ENCODE measurements at places on chromosomes 3 and 15.

DNA sequence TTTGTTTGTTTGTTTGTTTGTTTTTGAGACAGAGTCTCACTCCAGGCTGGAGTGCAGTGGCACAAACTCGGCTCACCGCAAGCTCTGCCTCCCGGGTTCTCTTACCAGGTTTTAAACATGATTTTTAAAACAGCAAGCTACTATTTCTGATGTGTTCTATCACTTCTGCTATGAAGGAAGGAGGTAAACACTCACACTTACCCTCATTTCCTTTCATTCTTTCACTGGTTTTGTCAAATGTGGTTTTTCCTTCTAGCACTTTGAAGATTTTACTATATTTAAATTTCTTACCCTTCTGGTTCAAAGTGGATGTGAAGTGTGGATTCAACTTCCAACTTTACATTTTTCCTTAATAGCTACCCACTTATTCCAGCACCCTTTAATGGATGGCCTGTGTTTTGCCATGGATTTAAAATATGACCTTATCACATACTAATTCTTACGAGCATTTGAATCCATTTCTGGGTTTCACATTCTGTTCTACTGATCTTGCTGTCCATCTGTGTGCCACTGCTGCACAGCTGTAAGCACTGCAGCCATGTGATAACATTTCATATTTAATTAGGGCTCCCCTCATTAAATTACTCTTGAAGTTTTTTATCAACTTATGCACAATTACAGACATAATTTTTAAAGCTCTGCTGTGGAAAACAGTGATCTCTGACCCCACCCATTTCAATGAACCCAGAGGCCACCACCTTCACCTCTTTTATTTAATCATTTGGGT, 42.3 kb downstream of the TXNRD3 start:
- no peaks in the 10 kb centered on the region for H3K27me3 ChIP-seq
- no peak overlapping the region for H3K27ac ChIP-seq
- H3K36me3 ChIP-seq, result no peaks in the 10 kb centered on the region
- no peak overlapping the region for H3K4me3 ChIP-seq
- DNase-seq, result no peak

- no peaks in the 10 kb centered on the region for H3K36me3 ChIP-seq
- no peak overlapping the region for H3K4me3 ChIP-seq
- no peaks in the 10 kb centered on the region for H3K27me3 ChIP-seq
- DNase-seq, result no peak
Measured at GRCh38 chr3:184157206-184157605, 2.0 kb downstream of the DVL3 start.

- H3K4me3 ChIP-seq, result no peak overlapping the region
- no peaks in the 10 kb centered on the region for H3K27me3 ChIP-seq
- no peak overlapping the region for H3K27ac ChIP-seq
- no peak for DNase-seq
- H3K36me3 ChIP-seq, result no peaks in the 10 kb centered on the region
- H3K4me1 ChIP-seq, result no peaks in the 10 kb centered on the region
Measured at GRCh38 chr15:47872869-47873432, 155.6 kb downstream of the SEMA6D start.

GRCh38 chr3:28746990-28747389, 398.4 kb upstream of the AZI2 start:
- H3K4me3 ChIP-seq, result no peak overlapping the region
- DNase-seq, result no peak
- no peaks in the 10 kb centered on the region for H3K27me3 ChIP-seq

DNA sequence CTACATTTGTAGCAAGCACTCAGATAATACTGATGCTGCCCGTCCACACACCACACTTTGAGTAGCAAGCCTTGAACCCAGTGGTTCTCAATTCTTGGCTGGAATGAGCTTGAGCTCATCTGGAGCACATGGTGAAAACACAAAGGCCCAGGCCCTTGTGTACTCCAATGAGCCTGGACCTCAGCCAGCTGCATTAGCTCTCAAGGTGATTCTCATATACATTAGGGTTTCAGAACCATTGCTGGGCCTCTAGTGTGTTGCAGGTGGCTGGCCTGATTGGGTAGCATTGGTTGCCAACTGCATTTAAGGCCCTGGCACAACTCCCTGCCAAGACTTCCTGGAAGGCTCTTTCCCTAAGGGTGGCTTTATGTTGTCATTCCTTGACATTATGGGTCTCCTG, 23.4 kb upstream of the ZFAND6 start:
- H3K27ac ChIP-seq, result no peak overlapping the region
- no peaks in the 10 kb centered on the region for H3K27me3 ChIP-seq
- no peak overlapping the region for H3K4me3 ChIP-seq
- H3K4me1 ChIP-seq, result peaks cover 10% of the 10 kb centered on the region
- H3K36me3 ChIP-seq, result no peaks in the 10 kb centered on the region

- peak overlapping the region; percentile 80 for H3K4me3 ChIP-seq
- peaks cover 22% of the 10 kb centered on the region for H3K4me1 ChIP-seq
- peaks cover 8% of the 10 kb centered on the region for H3K36me3 ChIP-seq
Measured at GRCh38 chr15:55197362-55197705, 593 bp upstream of the RSL24D1 start.

DNA sequence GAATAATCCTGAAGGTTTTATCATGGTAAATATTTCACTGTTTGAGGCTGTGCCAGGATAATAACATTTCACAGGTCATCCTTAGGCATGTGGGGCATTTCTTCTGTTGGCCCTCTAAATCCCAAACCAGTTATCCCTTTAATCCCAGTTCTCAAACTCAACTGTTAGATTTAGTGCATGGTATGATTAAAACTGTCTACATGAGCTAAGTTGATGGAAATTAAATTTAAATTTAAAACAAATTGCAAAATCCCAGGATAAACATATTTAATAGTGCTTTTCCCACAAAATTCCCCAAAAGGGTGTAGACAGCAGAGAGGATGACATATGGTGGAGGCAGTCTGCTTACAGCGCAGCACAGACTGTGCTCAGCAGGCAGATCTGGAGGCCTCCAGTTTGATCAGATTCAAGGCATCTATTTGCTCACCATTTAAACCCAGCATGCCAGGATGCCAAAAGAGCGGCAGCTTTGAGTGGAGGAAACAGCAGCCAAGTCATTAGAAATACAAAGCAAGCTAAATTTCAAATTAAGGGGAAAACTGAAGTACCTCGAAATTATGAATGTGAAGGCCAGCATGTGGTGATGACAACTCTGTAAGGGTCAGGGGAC, 325.8 kb downstream of the KCNH8 start:
- H3K4me3 ChIP-seq, result no peak overlapping the region
- H3K36me3 ChIP-seq, result no peaks in the 10 kb centered on the region
- H3K4me1 ChIP-seq, result no peaks in the 10 kb centered on the region

DNA sequence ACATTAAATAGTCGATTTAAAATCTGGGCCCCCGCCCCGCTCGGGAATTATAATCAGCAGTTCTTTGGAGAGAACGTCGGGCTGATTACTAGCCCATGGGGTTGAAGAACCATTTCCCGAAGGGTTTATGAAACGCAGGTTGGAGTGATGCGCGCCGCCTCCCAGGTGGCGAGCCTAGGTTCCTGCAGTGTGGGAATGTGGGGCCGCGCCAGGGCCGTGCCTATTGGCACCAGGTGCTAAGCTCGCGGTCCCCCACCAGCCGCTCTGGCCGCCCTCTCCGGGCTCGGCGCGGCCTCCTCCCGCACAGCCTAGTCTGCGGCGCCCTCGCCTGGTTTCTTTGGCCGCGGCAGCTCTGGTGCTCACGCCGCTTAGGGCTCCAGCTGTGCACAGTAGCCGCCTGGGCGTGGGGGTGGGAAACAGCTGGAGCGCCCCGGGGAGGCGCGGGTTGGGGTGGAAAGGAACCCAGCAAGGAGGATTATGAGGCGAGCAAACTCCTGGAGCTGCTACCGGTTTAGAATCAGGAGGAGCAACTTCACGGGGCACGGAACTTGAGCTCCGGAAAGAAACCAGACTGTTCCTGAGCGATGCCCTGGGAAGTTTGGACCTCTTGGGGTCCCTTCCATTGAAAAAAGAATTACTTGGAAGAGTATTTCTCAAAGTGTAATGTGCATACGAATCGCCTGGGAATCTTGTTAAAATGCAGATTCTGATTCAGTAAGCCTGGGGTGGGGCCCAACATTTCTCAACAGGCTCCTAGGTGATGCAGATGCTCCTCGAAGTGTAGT, 5.6 kb upstream of the MECOM start:
- no peak overlapping the region for H3K27ac ChIP-seq
- H3K4me1 ChIP-seq, result peaks cover 18% of the 10 kb centered on the region
- H3K36me3 ChIP-seq, result no peaks in the 10 kb centered on the region

All from effector memory CD4-positive, alpha-beta T cell (primary cell).